ENCODE measurements at places on chromosomes 2 and 18.

GRCh38 chr18:48924630-48925490 lies 25.9 kb downstream of the SMAD7 start:
- peak; percentile 55 for DNase-seq

GRCh38 chr18:61574665-61575064 lies 241.4 kb downstream of the CDH20 start:
- no peak for DNase-seq

- no peak for DNase-seq
Observed at GRCh38 chr2:136122661-136123060, 4.7 kb upstream of the CXCR4 start.

DNA sequence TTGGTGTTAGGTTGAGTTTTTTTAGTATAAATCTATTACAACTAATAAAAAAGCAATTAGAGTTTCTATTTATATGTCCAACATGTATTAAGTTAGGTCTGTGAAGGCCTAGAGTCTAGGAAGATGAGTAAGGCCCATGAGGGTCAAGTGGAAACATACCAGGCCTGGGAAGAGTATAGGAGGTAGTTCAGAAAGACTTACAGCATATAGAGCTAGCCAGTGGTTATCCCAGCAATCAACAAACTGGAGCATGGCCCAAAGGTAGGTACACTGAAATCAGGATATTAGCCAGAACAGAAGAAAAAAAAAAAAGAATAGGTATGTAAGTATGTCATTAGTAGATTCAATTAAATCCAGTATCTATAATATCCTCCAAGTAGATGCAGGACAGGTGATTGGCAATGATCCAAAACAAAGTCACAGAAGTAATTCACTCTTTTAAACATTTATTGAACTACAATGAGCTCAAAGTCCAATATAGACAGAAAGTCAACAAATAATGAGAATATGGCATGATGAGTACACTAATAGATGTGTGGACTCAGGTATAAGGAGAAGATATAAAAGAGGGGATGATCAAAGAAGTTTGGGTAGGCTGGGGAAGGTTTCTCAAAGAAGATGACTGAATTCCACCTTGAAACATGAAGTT lies 70.3 kb downstream of the IKZF2 start:
- DNase-seq, result no peak

DNA sequence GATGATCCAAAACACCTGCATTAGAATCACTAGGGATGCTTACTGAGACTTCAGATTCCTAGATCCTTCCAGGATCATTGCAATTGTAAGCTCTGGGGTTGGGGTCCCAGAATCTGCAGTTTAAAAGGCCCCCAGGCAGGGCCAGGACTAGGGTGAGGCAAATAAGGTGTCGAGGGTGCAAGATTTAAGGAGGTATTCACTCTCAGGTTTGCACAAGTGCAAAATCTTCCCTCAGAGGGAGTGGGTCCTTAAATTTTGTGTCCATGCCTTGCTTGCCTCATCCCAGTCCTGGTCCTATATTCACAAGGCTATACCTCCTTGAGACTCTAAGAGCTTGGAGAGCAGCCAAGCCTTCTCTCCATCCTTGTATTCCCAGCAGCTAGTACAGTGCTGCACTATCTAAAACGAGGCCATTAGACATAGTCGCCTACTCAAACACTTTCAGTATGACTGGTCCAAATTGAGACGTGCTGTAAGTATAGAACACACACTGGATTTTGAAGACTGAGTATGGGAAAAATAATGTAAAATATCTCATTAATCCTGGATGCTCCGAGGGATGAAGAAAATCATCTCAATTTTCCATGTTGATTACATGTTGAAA lies 31.6 kb upstream of the MREG start:
- no peak for DNase-seq

DNA sequence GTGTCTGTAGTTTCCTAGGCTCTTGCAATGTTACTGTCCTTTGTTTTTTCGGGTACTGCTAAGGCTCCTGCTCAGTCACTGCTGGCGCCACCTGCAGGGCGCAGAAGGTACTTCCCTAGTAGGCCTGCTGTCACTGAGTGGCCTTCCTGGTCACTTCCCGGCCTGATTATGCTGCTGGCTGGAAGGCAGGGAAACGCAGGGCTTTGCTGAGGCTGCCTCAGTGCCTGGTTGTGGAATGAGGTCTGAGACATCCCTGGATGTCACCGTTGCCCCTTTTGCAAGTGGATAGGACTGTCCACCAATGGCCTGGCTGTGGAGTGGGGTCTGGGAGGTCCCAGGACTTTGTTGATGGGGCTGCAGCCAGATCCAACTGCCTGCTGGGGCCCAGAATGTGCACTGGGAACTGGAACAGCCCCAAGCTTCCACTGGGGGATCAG lies 13.1 kb downstream of the DAW1 start:
- peak; percentile 87 for DNase-seq

DNA sequence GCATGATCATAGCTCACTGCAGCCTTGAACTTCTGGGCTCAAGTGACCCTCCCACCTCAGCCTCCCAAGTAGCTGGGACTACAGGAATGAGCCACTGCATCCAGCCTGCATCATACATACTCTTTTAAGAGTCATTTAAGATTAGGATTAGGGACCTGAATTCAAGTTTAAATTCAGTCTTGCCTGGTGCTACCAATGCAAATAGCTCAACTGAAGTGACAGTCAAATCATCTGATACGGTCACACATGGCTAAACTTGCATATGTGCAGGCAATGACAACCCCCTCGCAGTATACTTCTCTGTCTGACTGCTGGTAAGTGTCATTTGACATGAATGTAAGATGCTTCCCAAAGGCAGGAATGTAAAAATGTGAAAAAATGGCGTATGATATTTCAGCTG lies 31.8 kb upstream of the TMEM131 start:
- DNase-seq, result no peak

GRCh38 chr2:10533811-10534321 lies 85.7 kb upstream of the ODC1 start:
- no peak for DNase-seq

DNA sequence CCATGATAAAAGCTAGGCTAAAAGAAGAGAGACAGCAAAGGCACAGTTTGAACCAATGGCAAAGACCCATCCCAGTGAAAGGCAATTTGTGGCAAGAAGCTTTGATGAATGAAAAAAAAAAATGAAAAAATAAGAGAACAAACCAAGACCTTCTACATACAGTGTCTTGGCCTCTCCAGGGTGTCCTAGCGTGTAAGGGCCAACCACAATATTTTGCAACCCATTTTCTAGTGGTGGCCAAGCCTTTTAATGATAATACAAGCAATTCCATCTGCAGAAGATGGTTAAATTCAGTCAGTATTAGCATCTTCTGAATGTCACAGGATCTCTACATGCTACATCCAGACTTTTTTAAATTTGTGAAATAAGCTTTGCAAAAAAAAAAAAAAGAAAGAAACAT lies 270.4 kb downstream of the LRATD1 start:
- no peak for DNase-seq

GRCh38 chr2:164651361-164651760 lies 30.1 kb upstream of the GRB14 start:
- no peak for DNase-seq

DNA sequence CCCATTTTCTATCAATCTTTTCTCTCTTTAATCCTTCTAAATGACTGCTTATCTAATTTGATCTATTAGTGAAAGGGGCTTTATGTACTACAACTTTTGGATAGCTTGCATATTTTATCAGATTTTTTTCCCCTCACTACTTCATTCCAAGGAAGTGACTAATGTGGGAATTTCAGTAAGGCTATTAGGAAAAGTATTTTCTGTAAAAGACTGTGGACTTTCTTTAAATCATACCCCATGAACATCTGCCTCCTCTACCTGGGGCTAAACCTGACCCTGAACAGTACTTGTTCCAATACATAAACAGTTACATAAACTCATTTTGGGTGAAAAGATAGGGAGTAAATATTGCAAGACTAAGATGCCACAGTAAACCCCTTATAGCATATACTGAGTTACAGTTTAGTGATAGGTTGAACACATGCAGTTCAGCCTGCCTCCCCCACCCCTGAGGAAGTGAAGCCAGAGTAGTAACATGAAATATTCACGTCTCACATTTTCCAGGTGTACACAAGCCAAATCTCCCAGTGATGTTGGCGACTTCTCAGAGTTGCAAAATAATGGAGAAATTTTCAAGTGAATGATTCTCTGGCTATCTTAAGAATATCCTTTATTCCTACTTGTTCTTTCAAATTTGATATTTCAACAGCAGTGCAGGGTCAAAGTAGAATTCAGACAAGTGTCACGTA lies 590.9 kb upstream of the ZEB2 start:
- DNase-seq, result no peak

DNA sequence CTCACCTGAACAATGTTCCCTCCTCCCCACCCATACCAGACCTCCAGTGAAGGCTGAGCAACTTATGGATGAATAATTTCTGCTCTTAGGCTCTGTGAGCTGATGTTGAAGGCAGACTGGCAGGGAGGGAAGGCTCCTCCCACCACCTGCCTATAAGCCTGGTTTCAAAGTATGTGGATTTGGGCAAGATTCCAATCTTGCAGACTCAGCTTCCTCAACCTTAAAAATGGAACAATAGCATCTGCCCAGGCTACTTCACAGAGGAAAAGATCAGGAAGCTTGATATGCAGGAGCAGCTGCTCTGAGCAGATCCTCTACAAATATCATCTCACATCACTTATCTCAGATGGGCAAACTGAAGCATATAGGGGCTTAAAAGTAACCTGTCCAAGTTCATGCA lies 112.2 kb downstream of the ZFP36L2 start:
- no peak for DNase-seq

DNA sequence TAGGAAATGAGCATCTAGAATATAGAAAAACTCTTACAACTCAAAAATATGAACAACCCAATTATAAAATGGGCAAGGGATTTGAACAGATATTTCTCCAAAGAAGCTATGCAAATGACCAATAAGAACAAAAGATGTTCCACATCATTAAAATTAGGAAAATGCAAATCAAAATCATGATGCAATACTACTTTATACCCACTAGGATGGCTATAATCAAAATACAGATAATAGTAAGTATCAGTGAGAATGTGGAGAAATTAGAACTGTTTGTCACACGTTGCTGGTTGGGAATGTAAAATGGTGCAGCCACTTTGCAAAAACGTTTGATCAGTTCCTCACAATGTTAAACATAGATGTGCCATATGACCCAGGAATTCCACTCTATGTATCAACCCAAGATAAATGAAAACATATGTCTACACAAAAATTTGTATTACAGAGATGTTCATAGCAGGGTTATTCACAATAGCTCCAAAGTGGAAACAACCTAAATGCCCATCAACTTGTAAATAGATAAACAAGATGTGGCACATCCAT lies 558.4 kb downstream of the SLC4A3 start:
- DNase-seq, result no peak

GRCh38 chr18:74980669-74981068 lies 228.3 kb downstream of the PTGR3 start:
- no peak for DNase-seq

- no peak for DNase-seq
Observed at GRCh38 chr2:235835810-235836209, 332.4 kb downstream of the GBX2 start.

- no peak for DNase-seq
Observed at GRCh38 chr2:104854498-104855220, 744 bp downstream of the POU3F3 start.

GRCh38 chr2:43438342-43438741 lies 157.5 kb downstream of the THADA start:
- no peak for DNase-seq

DNA sequence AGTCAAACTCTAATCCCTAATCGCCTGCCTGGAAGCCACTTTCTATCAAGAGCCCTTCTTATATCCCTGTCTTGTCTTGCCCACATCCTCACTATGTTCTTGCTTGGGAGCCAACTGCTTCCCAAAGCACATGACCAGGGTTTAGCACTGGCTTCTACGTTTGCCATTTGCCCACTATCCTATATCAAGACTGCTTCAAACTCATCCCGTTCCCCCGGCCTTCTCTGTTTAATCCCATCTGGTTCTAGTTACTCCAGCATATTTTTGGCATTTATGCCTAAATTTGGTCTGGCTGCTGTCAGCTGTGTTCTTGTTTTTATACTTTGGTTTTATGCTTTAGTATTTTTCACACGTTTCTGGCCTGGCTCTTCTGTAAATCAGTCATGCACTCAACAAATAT lies 40.2 kb downstream of the POLR1A start:
- DNase-seq, result no peak

DNA sequence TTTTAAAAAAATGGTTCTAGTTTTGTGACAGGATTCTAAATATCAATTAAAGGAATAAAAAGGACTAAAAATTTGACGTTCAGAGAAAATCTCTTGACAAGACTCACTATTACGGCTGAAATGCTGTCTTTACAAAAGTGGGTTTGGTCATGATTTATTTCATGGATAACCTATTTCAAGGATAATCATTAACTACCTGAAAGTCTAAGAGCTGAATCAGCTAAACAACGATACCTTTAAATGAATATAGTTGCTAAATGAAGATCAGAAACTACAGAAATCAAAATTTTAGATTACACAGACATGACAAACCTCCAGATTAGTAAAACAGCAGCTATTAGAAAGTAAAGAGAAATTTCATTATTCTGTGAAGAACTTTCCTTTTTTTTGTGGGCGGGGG lies 35.7 kb downstream of the RTTN start:
- DNase-seq, result no peak

GRCh38 chr18:43744960-43745745 lies 467.9 kb upstream of the SYT4 start:
- DNase-seq, result no peak

- DNase-seq, result no peak
Observed at GRCh38 chr2:84897773-84898172, 7.7 kb upstream of the TMSB10 start.

DNA sequence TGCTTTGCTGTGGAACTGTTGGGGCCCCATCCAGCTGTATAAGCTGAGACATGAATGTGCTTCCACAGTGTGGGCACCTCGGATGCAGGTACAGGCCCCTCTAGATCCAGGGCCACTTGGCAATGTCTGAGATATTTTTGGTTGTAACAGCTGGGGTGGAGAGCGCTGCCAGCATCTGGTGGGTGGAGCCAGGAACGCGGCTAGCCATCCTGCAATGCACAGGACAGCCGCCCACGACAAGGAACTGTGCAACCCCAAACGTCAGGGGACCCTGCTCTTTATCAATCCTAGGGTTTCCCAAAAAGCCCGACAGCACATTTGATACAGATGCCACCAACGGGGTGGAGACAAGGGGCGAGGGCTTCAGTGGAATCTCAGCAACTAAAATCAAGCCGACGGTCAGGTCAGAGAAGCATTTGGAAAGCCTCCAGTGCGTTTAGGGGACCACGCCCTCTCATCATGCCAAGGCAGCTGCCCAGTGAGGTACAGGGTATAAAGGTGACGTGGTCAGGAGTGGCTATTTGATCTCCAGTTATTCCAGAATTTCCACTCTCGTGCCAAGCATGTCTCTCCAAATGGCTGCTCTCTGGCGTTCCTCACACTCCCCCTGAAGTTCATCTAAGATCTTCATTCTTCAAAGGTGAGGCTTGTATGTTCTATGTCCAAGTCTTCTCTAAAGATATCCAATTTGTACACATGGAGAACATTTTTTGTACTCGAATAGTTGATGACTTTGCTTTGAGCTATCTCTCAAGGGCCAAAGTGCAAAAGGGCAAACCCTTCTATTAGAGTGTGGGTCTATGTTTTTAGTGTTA lies 55.7 kb downstream of the LRRFIP1 start:
- DNase-seq, result no peak

- no peak for DNase-seq
Observed at GRCh38 chr2:5548991-5549715, 143.0 kb upstream of the SOX11 start.

- DNase-seq, result no peak
Observed at GRCh38 chr2:86417961-86418360, 23.2 kb upstream of the KDM3A start.

Data from testis (tissue), 5 donors.